ENCODE measurements at places on chromosomes 1 and 21. TPM values are rescaled to one million over a fixed set of nuclear protein-coding genes. Genes with fewer than 3 reads are reported as not detected.

The RAB3B gene
- total RNA-seq = not detected

The PDZK1IP1 gene
- total RNA-seq = not detected

The FMO4 gene
- 4.6 TPM for total RNA-seq

The LYPD8 gene
- total RNA-seq = not detected

The JUN gene
- total RNA-seq = 5.4 TPM

The LRRC38 gene
- not detected for total RNA-seq

The SPRR2E gene
- total RNA-seq = not detected

The C1orf146 gene
- not detected for total RNA-seq

The CDA gene
- not detected for total RNA-seq

The KRTAP10-3 gene
- not detected for total RNA-seq

Measured in Karpas-422 (cell line).